Activated CD4-positive, alpha-beta T cell treated with anti-CD3 and anti-CD28 coated beads, Interleukin-2, amount 10 ng/mL, durations not matched to agents 24 days and 14 days (primary cell): ENCODE measurements at places on chromosomes 6 and 20. TPM values are rescaled to one million over a fixed set of nuclear protein-coding genes. Genes with fewer than 3 reads are reported as not detected.

HLA-DMB gene
- 0.75 and 0.80 TPM in 2 replicates for total RNA-seq

C20orf96 gene
- total RNA-seq = 5.7 and 6.7 TPM in 2 replicates

MUC22 gene
- not detected in 2 replicates for total RNA-seq

VWA7 gene
- 3.0 and 3.2 TPM in 2 replicates for total RNA-seq

GPR6 gene
- total RNA-seq = not detected in 2 replicates

EMILIN3 gene
- 0.58 and 0.73 TPM in 2 replicates for total RNA-seq

IL17A gene
- not detected in 2 replicates for total RNA-seq

PXDC1 gene
- 0.12 and 0.30 TPM in 2 replicates for total RNA-seq
